ENCODE measurements at places on chromosomes 7 and 10. TPM values are rescaled to one million over a fixed set of nuclear protein-coding genes. Genes with fewer than 3 reads are reported as not detected.

DNA sequence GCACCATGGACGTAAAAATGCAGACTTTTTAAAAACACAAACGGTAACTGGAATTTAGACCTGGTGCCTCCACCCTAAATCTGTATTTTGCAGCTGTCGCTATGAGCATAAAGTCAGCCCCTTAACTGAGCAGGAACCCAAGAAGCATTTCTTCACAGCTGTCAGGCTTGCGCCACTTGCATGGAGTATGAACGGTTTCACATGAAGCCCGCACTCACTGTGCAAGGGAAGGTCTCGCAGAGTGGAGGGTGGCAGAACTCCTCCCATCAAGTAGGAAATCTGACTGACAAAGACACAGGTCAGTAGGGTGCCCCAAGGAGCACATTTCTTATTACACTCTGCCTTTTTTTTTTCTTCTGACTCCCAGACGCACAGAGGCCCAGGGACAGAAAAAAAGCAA, 58.5 kb downstream of the ELMO1 start:
- DNase-seq = no peak

DNA sequence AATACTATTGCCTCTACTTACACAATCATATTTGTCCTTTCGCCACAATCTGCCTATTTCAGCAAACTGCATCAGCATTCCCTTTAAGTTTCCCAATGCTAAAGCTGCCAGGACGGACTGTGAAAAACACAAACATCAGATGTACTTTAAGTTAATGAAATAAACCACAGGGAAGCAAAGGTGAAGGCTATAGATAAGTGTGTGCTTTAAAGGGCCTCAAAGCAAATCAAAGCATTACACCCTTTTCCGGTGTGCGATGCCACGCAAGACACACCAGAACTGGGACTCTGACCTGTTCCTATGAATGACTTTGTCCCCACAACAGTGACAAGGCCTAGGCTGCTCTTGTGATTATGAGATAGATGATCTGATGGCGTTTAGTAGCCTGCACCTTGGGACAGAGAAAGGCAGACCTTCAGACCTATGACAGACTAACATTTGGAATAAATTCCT, 23.4 kb downstream of the SLC26A3 start:
- no peak for DNase-seq

DNA sequence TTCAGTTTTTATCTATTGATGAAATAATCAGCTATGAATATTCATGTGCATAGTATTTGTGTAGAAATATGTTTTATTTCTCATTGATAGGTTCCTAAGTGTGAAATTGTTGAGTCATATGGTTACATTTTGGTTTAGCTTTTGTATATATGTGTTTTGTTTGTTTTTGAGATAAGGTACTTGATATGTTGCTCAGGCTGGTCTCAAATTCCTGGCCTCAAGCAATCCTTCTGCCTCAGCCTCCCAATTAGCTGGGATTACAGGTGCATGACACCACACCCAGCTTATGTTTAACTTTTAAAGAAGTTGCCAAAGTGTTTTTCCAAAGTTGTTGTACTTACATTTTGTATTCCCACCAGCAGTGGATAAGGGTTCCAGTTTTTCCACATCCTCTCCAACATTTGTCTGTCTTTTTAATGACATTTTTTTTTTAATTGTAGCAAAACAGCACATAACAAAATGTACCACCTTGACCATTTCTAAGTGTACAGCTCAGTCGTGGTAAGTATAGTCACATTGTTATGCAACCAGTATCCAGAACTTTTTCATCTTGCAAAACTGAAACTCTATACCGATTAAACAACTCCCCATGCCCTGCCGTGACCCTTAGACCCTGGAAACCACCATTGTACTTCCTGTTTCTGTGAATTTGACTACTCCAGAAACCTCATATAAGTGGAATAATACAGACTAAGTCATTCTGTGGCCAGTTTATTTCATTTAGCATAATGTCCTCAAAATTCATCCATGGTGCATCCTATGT, 12.6 kb upstream of the UBE2D1 start:
- DNase-seq = peak; percentile 55

GRCh38 chr10:62008946-62009345, 107.4 kb downstream of the ARID5B start:
- DNase-seq = no peak

GRCh38 chr10:77417806-77418640, 219.6 kb downstream of the KCNMA1 start:
- no peak for DNase-seq

The LOXL4 gene
- 0.34 TPM for total RNA-seq

GRCh38 chr10:107206833-107207232, 42.3 kb upstream of the SORCS1 start:
- DNase-seq = no peak

- DNase-seq = peak; percentile 67
Measured at GRCh38 chr10:132967540-132967939, 25.2 kb upstream of the CFAP46 start.

DNA sequence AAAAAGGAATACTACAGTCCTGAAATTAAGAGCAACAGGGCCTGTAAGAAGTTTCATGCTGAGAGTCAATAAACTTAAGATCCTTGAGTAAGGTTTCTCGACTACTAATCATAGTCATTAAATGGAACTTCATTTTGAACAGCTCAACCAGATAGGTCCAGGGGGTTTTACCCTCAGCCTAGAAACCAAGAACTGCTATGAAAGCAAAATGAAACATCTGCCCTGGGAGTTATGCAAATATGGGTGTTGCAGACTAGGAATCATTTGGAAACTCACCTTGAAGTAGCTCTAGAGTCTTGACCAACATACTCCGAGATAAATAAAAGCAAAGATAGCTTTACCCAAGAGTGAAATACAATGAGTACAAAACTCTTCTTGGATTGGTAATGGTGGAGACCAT, 128.0 kb downstream of the HGF start:
- DNase-seq = no peak

The CREM gene
- 11.3 TPM for total RNA-seq

The FZD1 gene
- total RNA-seq = 7.4 TPM

The PAPOLB gene
- total RNA-seq = 0.11 TPM

- no peak for DNase-seq
Measured at GRCh38 chr10:93221521-93221920, 147.8 kb downstream of the CYP26A1 start.

The PLCE1 gene
- 57.6 TPM for total RNA-seq

DNA sequence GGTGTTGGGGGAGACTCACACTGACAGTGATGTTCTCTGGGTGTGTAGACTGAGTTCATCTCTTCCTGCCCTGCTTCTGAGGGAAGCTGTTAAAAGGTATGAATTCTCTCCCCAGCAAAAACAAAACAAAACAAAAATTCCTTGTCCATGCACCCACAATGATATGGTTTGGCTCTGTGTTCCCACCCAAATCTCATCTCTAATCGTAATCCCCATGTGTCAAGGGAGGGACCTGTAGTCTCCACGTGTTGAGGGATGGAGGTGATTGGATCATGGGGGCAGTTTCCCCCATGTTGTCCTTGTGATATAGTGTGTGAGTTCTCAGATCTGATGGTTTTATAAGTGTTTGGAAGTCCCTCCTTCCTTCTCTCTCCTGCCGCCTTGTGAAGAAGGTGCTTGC, 245.5 kb downstream of the GALNT17 start:
- no peak for DNase-seq

- DNase-seq = no peak
Measured at GRCh38 chr7:102211590-102212550, 74.8 kb upstream of the SH2B2 start.

DNA sequence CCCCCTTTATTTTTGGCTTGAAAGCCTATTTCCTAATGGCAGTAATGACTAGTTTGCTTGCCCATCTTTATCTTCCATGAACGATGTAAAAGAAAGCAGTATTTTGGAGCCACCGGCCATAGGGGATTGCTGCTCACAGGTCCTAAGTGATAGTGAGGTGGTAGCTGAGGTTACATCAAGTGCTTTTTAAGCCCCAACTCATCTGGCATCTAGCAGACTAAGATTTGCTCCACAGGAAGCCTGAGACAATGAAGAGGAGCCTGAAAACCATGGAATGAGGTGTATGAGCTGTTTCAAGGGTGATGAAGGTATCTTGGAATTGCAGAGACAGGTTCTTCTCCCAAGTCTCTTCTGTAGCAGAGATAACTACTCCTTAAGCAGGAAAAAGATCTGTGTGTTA, 496.3 kb downstream of the XPNPEP1 start:
- no peak for DNase-seq

GRCh38 chr7:154841731-154842331, 161.1 kb downstream of the PAXIP1 start:
- no peak for DNase-seq

GRCh38 chr10:28139138-28139537, 140.3 kb upstream of the ODAD2 start:
- no peak for DNase-seq

The LRRC61 gene
- 12.2 TPM for total RNA-seq

DNA sequence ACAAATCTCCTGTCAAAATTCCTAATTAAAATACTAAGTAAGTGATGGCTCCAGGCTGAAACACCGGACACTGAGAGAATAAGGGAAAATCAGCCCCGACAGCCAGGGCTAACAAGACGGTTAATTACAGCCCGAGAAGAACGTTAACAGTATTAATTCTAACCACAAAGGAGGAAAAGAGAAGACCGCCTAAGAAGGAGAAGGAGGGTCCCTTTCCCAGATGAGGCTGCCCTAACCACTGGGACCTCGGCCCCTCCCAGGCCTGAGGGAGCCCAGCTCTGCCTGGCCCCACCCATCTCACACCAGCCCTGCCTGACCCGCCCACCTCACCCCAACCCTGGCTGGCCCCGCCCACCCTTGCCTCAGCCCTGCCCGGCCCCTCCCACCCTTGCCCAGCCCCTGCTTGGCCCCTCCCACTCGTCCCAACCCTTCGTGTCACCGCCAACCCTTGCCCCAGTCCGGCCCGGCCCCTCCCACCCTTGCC, 51.3 kb downstream of the PWWP2B start:
- peak; percentile 90 for DNase-seq

The CALML5 gene
- total RNA-seq = not detected

DNA sequence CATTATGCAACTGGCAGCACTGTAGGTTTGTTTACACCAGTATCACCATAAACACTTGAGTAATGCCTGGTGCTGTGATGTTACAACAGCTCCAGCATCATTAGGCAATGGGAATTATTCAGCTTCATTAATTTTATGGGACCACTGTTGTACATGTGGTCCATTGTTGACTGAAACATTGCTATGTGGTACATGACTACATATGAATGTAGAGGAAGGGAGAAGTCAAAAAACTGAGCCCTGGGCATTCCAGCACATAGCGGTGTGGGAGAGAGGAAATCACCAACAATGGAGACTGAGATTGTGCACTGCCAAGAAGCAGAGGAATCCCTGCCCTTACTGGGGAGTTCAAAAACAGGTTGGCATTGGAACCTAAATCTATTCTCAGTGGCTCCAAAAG, 89.0 kb downstream of the TRIM24 start:
- no peak for DNase-seq

GRCh38 chr10:80451132-80451531, 3.0 kb upstream of the TSPAN14 start:
- no peak for DNase-seq

The UCN3 gene
- 4.5 TPM for total RNA-seq

GRCh38 chr7:42770114-42770513, 141.8 kb downstream of the C7orf25 start:
- no peak for DNase-seq

GRCh38 chr10:1050554-1050953, 1.6 kb upstream of the IDI1 start:
- DNase-seq = peak; percentile 81

DNA sequence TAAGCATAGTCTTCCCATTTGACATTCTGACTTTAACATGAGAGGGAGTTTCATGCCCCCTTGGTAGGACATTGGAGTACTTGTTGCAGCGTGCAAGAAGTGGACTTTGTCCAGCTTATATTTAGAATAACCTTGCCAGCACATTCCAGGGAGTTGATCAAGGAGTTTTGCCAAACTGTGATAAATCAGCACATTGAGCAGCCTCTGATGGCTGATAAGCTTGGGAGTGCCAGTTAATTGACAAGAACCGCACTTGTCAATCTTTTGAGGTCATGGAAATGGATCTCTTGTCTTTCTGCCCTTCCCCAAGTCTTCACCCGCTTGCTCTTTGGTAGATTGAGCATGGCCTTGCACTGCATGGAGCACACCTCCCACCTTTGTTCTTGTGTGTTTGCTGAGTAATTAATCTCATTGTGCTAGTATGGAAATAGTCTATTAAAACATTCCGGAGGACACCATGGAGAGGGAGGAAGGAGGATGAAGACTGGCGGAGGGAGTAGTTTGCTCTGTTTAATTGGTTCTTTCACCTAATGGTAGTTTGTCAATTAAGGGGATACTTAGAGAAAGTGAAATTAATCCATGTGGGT, 668.5 kb upstream of the GALNT17 start:
- no peak for DNase-seq

The PON1 gene
- not detected for total RNA-seq

DNA sequence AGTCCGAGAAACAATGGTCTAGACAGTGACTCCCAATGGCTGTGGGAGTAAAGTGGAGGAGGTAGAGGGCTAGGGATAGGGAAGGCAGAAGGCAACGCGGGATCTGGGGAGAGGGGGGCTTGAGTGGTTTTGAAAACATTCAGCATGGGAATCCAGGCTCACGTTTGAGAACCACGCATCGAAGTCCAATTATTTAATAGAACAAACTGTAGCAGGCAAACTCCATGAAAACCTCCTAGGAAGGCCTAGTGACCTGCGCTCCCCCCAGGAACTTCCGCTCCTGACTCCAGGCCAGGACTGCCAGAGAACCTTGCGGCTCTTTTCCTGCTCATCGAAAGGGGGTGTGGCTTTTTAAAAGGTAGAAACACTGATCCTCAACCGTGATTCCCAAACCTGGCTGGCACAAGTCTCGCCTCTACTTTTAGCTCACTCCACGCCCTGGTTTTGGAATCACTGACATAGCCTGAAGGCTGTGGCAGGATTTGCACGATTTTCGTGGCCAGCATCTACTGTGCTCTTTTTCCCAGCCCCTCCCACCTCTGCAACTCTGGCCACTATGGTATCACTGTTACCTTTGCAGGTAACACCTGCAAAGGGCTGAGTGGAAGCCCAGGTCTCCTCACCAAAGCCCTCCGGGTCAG, 43.4 kb downstream of the MYOF start:
- DNase-seq = peak; percentile 61

The MMP21 gene
- total RNA-seq = not detected

GRCh38 chr7:138727336-138728099, 26.4 kb upstream of the SVOPL start:
- no peak for DNase-seq

DNA sequence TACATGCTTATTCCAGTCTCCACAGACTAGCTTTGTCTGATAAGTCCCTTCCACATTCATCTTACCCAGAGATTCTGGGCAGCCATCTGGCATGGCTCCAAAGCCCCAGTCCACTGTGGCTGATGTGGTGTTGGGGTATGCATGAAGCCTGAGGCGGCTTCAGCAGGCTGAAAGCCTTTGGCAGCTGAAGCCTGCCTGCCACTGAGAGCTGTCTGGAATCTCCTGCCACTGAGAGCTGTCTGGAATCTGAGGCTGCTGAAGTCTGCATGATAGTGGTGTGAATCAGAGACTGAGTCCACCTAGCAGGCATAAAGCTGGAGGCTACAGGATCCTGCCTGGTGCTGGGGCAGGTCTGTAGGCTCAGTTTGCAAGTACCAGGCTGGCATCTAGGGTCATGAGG, 87.1 kb downstream of the DYNC1I1 start:
- DNase-seq = no peak

The TRIL gene
- total RNA-seq = 2.0 TPM

- DNase-seq = no peak
Measured at GRCh38 chr7:106075937-106076336, 36.2 kb downstream of the SYPL1 start.

The BTAF1 gene
- 29.7 TPM for total RNA-seq

GRCh38 chr7:93027044-93027443, 90.7 kb downstream of the SAMD9 start:
- no peak for DNase-seq

Data from left colon (tissue), 2 donors.